HFF-Myc (cell line): ENCODE measurements at places on chromosomes 12 and 14.
A peak's percentile ranks its signal among the peaks of the same experiment; 100 is the strongest.

DNA sequence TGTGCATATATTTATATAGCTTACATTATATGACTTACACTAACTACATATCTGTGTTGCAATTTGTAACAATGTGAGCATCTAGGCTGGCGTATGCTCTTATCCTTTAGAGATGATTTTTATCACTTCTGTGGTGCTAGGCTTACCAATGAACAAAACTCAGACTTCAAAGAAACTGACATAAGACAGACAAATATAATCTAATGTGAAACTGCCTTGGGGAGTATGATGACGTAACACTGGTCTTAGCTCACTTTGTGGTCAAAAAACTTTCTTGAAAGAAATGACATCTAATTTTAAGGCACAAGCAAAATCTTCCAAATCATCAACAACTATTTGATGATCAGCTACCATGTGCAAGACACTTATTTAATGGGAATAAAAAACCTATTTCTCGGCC lies 50.0 kb downstream of the SOX5 start:
- no peak for DNase-seq

- no peak for DNase-seq
These were observed 13.3 kb downstream of the RTL1 start for GRCh38 chr14:100890061-100890850.

- no peak for DNase-seq
These were observed 38.6 kb downstream of the PTPRB start for GRCh38 chr12:70598467-70599193.

- no peak for DNase-seq
These were observed 13.6 kb downstream of the RAB35 start for GRCh38 chr12:120103044-120103338.

DNA sequence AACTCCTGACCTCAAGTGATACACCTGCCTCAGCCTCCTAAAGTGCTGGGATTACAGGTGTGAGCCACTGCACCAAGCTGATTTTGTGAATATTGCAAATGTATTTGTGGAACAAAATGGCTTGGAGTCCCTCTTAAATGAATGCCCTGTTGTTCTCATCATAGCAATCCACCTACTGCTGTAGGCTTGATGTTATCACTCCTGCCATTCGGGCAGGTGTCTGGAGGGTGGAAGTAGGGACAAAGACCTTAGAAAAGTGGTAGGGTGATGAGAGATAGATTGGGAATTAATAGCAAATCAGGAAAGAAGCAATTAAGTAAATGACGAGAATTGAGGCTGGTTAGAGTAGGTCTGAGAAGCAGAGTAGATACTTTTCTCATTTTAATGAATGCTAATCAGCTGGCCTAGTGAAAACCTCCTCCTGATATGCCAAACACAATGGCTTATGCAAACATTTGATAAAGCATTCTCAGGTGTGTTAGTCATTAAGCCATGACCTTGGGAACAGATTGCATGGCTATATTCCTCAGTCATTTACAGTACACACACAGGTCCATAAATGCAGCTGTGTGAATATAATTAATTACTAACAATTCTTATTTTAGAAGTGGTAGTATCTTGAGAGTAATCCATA lies 60.5 kb upstream of the USP44 start:
- no peak for DNase-seq

GRCh38 chr12:2853626-2854025 lies 3.2 kb downstream of the TEX52 start:
- DNase-seq, result peak; percentile 47

DNA sequence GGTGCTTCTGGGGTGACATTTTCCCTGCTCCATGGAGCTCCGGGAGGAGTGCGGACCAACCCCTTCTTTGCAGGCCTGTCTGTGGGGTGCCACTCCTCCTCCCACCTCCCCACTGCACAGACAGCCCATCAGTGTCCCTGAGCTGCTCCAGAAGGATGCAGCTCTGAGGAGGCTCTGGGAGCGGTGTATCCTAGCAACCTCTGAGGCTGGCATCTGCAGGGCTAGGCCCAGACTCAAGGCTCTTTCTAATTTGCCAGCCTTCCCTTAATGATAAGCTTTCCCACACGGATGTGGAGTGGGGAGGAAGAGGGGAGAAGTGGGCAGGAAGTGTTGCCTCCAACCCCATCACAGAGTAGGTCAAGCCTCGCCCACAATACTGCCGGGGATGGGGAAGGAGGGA lies 59.7 kb downstream of the CALM1 start:
- DNase-seq, result no peak

DNA sequence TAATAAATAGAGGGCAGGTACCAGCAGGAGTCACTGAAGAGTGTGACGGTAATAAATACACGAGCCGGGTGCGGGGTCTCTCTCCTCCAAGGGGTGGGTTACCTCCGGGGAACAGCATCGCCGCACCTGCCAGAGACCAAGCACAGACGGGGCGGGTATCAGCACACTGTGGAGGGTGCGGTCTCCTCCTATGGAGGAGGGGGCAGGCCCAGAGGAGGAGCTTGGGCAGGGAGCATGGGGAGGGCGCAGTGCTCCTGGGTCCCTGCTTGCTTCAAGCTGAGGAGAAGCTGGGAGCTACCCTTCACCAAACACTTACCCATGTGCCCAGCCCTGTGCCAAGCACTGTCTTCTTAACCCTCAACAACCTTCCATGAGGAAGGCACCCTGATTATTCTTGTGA lies 12.8 kb downstream of the PGF start:
- no peak for DNase-seq

GRCh38 chr14:50657753-50658152 lies 10.4 kb downstream of the SAV1 start:
- no peak for DNase-seq
